ENCODE measurements at places on chromosomes 1 and 21. TPM values are rescaled to one million over a fixed set of nuclear protein-coding genes. Genes with fewer than 3 reads are reported as not detected.

The TEDDM1 gene
- total RNA-seq: not detected

The TNNT2 gene
- total RNA-seq: 0.37 TPM

The SMYD3 gene
- 67.1 TPM for total RNA-seq

The PGLYRP3 gene
- total RNA-seq: not detected

The CLEC20A gene
- total RNA-seq: not detected

The LCE1E gene
- not detected for total RNA-seq

The HES4 gene
- not detected for total RNA-seq

The GPR3 gene
- 3.6 TPM for total RNA-seq

The TMEM81 gene
- 1.7 TPM for total RNA-seq

All from Karpas-422 (cell line).